GDM1 (cell line): ENCODE measurements at places on chromosomes 11 and 22.

DNA sequence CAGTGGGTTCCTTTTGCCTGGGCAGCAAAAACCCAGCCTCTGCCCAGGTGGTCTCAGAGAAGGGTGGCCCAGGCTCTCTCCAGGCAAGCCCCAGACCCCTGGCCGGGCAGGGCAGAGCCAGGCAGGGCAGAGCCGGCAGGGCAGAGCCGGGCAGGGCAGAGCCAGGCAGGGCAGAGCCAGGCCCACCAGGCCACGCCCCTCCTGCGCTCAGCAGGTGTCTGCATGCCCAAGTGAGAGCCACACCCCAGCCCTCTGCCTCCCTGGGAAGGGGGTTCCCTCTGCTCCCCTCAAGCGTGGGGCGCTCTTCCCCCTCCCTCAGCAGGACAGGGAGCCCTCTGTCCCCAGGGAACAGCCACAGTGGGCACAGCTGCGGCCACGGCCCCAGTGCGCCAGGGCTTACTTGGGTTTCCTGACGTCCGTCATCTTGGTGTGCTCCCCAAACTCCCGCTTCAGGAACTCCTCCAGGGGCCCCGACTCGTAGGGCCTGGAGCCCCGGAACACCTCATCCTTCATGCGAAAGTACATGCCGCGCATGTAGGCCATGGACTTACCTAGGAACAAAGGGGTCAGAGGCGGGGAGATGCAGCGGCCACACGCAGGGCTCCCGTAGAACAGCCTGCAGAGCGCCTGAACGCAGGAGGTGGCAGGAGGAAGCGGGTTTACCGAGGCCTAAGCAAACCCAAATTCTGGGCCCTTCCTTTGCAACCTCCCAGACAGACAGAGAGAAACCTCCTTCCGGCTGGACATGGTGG lies 10.1 kb upstream of the BAIAP2L2 start:
- no peak for DNase-seq

DNA sequence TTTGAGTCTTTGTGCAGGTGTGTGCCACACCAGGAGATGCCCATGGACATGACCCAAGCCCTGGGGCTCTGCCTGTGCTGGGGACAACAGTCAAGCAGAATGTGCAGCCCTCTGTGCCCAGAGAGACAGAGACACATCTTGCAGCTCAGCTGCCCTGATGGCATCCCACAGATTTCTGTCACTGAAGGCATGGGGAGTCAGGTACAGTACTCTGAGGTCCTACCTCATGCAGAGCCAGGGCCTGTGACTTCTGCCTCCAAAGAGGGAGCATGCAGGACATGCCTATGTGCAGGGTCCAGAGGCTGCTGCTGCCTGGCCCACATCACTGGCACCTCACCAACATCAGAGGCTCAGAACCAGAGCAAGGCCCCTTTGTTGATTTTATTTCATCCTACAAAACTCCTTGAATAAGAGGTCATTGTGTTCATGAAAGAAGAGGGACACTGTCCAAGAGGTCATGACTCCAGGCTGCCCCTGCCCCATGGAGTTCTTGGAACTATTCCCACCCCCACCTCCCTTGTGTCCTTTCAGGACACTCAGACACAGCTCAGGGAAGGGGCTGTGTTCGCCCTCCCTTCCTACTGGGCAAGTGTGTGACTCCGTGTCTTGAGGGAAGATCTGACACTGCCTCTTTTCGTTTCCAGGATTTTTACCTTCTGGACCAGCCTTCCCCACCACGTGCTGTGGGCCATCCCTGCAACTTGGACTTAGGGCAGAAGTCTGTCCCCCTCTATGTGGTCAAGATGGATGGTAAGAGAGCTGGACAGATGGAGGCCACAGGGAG lies 62.3 kb downstream of the BTG4 start:
- no peak for DNase-seq

GRCh38 chr11:128522943-128523518 lies 64.3 kb downstream of the ETS1 start:
- no peak for DNase-seq

DNA sequence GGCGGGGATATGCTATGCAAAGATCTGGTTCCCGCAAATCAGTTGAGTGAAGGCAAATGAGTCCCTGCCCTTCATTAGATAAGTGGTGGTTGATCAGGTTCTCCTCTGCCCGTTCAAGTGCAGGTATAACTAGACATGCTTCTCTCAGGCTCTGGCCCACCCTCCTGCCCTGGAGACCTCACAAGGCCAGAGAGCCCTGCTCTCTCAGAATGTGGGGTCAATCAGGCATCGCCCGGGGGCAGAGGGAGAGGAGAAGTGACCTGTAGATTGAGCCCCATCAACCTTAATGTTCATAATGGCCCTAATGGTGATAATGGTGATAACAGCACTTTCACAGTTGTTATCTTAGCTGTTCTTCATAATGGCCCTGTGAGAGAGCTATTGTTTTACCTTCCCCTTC lies 224.3 kb downstream of the DSCAML1 start:
- DNase-seq = no peak

GRCh38 chr11:73233692-73234470 lies 15.8 kb downstream of the P2RY2 start:
- no peak for DNase-seq

- DNase-seq = no peak
These were observed 11.9 kb downstream of the KIRREL3 start for GRCh38 chr11:126988655-126989054.

DNA sequence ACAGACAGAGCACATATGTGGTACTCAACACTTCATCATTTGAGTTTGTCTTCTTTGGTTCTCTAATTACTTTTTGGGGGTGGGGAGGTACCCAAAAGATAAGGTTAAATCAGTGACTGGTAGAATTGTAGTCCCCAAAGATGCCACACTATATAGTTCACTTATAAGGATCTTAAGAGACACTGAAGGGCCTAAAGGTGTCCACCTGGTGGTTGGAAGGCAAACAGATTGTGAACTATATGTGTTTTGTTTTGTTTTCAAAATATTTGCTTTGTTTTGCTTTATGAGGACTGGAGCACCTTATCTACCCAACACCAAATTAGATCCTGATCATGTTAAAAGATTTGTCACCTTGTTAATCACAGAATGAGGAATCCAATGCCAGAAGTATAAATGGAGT lies 136.1 kb downstream of the DCDC1 start:
- no peak for DNase-seq

DNA sequence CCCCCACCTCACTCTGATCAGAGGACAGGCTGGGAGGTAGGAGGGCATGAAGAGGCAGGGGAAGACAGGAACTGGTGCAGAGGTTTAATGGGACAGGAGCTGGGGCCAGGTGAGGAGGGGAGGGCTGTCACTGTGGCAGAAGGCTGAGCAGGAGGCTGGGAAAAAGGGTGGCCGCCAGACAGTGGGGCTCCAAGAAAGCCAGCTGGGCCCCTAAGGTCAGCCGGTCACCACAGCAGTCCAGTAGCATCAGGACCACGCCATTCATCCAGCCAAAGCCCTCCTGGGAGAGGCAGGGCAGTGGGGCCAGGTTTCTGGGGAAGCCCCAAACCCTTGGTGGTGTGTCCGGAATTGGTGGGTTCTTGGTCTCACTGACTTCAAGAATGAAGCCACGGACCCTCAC lies 8.5 kb upstream of the TREH start:
- DNase-seq = no peak

GRCh38 chr11:38446336-38446735 lies 1848.3 kb upstream of the RAG2 start:
- no peak for DNase-seq

GRCh38 chr22:44578110-44578457 lies 80.1 kb upstream of the RTL6 start:
- DNase-seq = no peak
